Kidney tubule cell (primary cell): ENCODE measurements at places on chromosomes 3 and 15.

DNA sequence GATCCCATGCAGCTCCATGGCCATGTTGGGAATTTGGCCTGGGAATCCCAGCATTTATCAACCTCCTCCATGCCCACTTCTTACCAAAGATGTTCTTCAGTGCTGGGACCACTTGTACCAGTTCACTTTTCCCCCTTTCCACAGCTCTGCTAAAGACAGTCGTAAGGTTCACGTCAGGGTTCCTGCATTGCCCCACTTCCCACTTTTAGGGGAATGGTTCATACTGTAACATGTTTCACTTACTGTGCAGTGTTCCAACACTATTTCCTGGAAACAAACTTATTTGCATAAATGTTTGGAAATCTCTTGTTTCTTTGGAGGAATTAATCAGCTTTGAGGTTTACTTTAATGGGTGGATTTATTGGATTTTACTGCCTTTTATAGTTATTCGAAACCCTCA is 17.0 kb downstream of the APH1B start:
- DNase-seq: no peak

DNA sequence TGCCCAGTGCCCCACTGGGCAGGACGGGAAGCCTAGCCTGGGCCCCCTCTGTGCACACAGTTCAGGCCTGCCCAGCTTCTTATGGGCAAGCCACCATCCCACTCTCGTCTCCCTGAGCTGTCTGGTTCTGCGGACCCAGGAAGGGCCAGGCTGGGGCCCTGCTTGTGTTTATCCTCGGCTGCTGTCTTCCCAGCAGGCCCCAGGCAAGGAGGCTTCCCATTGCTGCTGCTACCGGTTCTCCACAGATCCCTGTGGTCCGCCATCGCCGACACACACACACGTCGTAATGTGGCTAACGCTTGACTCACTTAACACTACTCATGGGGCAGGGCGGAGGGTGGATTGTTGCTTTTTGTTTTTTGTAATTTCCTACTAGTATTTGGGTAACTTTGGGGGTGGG is 52.4 kb upstream of the SLC6A1 start:
- DNase-seq: no peak

- peak; percentile 99 for DNase-seq
These were observed 385.7 kb downstream of the LSAMP start for GRCh38 chr3:116059421-116060096.

GRCh38 chr3:136263251-136263650 is 13.1 kb downstream of the PCCB start:
- DNase-seq: no peak

DNA sequence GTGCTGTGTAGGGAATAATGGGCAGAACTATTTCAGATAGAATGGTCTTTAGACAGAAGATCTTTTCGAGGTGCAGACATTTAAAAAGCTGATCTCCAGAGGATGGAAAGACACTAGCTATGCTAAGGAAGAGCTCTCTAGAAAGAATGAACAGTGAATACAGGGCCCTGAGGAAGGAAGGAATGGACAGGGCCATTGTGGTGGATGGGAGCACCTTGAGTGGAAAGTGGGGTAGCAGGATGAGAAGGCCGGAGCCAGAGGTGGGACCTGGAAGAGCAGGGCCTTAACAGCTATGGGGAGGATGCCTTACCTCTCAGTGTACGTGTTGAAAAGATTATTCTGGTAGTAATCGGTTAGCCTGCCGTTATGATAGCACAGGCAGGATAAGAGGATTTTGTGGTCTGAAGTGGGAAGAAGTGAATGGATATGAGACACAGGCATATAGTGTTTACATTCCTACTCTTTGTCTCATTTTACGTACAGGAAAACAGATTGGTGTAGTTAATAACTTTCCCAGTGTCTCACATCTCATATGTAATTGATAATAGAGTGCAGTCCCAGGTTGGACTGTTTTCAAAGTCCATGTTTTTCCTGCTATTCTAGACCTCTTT is 172.4 kb downstream of the KLHL25 start:
- no peak for DNase-seq

DNA sequence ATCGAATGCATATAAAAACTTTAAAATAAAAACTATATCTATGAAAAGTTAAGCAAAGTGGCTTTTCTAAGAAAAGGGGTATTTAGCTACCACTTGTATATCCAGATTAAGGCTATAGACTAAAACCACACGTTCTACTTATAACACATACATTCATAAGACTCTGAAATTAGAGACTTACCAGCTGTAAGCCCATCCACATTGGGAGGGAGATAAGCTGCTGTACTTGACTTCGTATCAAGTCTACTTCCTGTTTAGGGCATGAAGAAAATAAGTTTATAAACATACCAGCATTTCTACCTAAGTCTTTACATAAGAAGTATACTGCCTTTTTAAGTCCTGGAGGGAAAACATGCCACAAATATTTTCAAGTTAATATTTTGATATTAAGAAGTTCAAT is 27.7 kb downstream of the AQR start:
- DNase-seq: no peak

- peak; percentile 27 for DNase-seq
These were observed 37.0 kb downstream of the CLDN18 start for GRCh38 chr3:138046955-138047354.

GRCh38 chr15:23823508-23823907 is 136.4 kb upstream of the NDN start:
- DNase-seq: no peak

- no peak for DNase-seq
These were observed 106.7 kb downstream of the GOLIM4 start for GRCh38 chr3:167989066-167989465.
